ENCODE measurements at places on chromosomes 3 and 15. TPM values are rescaled to one million over a fixed set of nuclear protein-coding genes. Genes with fewer than 3 reads are reported as not detected.

The TXNRD3 gene
- polyA plus RNA-seq = 7.3 TPM

The SMARCC1 gene
- polyA plus RNA-seq = 49.0 TPM

The FMN1 gene
- polyA plus RNA-seq = 0.88 TPM

DNA sequence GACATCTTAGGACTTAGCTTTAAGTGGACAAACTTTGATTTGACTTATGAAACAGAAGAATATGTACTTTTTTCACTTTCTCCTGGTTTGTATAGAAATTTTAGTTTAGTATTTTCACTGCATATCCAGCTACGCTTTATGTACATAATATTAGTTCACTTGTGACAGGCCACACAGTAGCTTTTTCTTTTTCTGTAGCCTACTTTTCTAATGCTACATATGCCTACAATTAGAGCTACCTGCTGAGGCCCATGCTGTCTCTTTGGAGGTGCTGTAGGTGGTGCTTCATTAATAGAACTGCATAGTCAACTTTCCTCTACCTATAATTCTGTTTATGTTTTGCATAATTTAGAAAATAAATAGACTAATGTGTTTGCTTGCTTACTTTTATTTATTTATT, 191.6 kb downstream of the NLGN1 start:
- peaks cover 13% of the 10 kb centered on the region for H3K27me3 ChIP-seq
- H3K36me3 ChIP-seq = no peaks in the 10 kb centered on the region
- H3K4me3 ChIP-seq = no peak overlapping the region
- H3K27ac ChIP-seq = no peak overlapping the region

DNA sequence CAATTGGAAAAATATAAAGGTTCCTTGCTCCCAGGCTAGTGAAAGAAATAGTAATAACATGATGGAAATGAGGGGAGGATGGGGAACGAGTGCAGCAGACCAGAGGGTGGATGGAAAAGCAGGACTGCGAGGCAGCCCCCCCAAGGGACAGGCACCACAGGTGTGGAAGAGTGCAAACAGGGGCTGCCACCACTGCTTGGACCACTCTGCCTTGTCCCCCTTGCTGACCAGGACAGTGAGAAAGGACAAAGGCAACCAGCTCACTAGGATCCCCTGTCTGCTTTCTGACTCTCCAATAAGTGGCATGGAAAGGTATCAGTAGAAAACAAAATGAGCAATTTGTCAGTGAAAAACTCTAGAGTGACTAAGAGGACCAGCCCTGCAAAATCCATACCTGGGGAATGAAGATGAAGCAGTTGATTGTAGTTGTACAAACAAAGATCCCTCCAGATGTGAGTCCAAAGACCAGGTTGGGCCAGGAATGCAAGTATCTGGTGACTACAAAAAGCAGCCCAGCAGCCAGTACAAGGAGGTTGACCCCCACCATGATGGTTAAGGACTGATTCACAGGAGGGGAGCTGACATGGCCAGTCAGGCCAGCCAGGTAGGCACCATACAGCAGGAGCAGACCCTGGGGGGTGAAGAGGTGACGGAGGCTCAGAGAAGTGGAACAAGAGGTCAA, 86.6 kb upstream of the GSK3B start:
- peaks cover 14% of the 10 kb centered on the region for H3K4me1 ChIP-seq
- no peaks in the 10 kb centered on the region for H3K27me3 ChIP-seq
- no peak overlapping the region for H3K4me3 ChIP-seq
- no peak for DNase-seq
- H3K27ac ChIP-seq = no peak overlapping the region
- no peaks in the 10 kb centered on the region for H3K36me3 ChIP-seq

DNA sequence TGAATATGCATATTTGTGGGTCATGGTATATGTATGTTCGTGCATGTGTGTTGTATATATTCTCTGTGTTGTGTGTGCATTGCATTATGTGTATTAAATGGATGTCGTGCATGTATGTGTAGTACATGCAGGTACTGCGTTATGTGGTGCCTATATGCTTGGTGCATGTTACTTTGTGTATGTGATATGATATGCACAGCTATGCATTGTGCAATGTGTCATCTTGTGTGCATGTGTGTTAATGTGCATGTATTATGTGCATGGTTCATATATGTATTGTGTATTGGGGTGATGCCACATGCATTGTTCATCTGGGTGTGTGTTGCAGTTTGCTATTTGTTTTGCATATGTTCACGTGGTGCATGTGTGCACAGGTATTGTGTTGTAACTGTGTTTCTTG, 2.9 kb downstream of the GALNT15 start:
- no peak overlapping the region for H3K27ac ChIP-seq
- no peak for DNase-seq
- H3K4me3 ChIP-seq = no peak overlapping the region
